SK-N-SH treated with all-trans-retinoic acid at 6 μM for 48 hours (cell line): ENCODE measurements at places on chromosomes 12 and 14.

DNA sequence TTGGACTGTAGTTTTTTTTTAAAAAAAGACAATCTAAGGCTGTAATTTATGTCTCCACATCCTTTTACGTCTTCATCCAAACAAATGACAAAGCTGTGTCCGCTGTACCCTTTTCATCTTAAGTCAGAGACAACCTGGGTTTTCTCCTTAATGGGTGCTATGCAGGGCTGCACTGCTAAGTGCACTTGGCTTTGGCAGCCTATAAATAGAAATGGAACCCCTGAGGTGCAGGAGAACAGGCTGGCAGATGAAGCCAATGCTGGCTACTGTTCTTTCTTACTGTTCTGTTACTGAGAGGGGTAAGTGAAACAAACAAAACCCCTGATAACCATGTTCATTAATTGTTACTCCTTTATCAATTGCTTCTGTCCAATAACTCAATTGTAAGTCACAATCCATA is 47.1 kb upstream of the KICS2 start:
- ATAC-seq: no peak

DNA sequence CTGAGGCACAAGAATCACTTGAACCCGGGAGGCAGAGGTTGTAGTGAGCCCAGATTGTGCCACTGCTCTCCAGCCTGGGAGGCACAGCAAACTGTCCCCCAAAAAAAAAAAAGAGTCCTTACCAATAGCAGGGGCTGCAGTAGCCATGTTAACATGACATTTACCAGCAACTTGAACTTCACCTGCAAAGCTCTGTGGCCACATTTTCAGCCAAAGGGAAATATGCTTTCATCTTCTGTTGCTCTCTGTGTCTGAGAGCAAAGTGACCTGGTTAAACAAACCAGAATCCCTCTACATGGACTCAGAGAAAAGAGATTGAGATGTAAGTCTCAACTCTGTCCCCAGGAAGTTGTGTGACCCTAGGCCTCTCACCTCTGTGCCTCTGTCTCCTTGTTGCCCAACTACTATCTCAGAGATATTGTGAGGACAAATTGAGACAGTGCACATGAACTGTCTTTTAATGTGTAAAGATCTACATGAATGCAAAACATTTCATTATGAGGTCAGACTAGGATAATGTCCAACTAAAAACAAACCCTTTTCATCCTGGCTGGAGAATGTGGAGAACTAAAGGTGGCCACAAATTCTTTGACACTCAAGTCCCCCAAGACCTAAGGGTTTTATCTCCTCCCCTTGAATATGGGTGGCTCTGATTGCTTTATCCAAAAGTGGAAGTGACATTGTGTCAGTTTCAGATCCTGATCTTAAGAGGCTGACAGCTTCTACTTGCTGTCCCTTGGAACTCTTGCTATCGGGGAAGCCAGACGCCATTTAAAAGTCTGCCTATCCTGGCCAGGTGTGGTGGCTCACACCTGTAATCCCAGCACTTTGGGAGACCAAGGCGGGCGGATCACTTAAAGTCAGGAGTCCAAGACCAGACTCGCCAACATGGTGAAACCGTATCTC is 24.7 kb upstream of the P2RX4 start:
- ATAC-seq: no peak

- ATAC-seq: peak; percentile 80
Measured at GRCh38 chr12:121765573-121765972, 27.9 kb downstream of the RHOF start.

DNA sequence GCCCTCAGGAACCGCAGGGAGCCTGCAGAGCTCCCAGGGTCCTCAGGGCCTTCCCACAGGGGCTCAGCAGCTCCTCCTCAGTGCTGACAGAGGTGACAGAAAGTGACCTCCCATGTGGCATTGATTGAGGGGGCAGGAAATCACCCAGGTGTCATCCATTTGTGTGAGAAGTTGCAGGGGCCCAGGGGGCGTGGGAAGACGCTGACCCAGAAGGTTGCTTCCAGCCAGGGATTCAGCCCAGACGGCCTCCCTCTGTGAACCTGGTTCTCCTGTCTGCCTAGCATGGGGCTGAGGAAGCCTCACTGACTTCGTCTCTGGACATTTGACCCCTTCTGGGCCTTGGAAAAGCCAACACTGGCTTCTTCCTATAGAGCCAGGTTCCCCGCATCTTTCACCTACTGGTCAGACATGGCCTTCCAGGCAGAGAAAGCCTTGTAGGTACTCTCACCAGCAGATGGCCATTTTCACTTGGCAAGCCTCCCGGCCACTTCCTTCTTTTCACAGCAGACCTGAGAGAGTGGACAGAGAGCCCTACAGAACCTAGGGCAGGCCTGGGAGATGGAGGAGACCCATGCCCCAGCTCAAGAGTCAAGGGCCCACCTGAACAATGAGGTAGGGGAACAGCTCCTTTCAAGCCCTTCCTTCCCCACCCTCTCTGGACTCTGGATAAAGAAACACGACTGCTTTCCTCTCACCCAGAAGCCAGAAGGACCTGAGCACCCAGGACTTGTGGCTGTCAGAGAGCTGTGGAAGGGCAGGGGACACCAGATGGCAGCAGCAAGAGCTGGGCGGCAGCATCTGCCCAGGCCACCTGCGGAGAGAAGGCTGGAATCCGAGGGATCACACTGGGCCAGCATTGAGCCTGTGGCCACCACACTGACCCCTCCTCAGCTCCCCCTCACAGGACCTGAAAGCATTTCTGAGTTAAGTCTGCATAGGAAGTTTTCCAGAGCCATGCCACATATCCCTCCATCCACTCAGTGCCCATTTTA is 377.8 kb downstream of the DPF3 start:
- ATAC-seq: peak; percentile 50

DNA sequence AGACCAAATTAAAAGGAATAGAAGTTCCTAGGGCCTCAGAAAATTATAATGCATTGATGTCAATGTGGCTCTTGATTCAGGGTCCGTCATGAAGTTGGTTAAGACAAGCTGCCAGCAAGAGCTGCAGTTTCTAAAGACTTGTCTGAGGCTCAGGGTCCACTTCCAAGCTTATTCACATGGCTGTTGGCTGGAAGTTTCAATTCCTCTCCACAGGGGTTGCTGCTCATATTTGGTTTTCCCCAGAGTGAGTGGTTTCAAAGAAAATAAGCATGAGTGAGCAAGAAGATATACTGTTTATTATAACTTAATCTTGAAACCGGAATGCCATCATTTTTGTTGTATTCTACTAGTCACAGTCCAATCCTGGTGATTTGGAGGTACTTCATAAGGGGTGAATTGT is 1247.4 kb downstream of the LRFN5 start:
- ATAC-seq: no peak

GRCh38 chr12:119692410-119692809 is 24.5 kb downstream of the PRKAB1 start:
- ATAC-seq: peak; percentile 70

DNA sequence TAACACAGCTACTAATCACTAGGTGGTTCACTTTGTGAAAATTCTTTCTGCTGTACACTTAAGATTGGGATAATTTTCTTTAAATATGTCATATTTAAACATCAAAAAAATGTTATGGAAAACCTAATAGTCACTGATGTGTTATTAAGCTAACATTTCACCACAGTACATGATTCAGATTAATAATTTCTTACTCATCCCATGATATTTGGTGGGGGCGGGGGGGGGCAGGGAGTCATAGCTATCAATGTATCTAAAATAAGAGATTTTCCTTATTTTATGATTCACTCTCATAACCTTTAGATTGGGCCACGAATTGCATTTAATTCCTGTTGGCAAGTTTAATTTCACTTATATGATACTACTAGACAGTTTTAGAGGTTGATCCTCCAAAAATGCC is 88.8 kb downstream of the KCNH5 start:
- no peak for ATAC-seq

GRCh38 chr14:59262717-59263454 is 74.4 kb downstream of the DAAM1 start:
- 0 out of 3 replicates have a peak, but pooled peaks have one; percentile 44 for ATAC-seq

- ATAC-seq: peak; percentile 80
Measured at GRCh38 chr12:2341871-2342270, 289.1 kb downstream of the CACNA1C start.

DNA sequence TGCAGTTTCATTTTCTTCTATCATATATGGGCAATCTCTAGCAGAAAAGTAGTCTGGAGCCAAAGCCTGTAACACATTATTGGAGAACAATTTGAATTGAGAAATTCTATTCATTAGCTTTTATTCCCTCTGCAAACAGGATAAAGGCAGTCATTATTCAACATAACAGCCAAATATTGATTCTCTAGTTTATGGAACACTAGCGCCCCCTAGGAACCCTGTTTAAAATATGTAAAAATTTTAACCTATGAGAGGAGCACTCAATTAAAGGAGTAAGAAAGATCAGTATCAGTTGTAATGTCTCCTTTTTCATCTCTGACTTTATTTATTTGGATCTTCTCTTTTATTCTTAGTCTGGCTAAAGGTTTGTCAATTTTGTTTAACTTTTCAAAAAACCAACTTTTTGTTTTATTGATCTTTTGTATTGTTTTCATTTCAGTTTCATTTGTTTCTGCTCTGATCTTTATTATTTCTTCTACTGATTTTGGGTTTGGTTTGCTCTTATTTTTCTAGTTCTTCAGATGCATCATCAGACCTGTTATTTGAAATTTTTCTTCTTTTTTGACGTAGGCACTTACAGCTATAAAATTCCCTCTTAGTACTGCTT is 4.8 kb upstream of the LMNTD1 start:
- ATAC-seq: peak; percentile 61; the same call in 2 of the 3 replicates

DNA sequence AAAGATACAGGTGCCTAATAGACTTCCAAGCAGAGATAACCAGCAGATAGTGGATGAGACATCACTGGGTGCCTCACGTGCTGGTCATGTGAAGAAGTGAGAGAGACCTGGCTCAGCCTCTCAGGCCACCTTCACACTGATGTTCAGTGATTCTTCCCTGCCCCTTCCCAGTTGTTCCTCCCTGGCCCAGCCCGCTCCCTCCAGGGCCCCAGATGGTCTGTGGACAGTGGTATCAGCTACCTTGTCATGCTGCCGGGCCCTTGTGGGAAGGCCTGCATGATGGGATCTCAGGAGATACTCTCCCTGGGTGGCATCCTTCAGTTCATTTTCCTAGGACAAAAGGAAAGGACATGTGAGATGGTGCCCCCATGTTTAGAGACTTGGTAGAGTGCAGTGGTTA is 179.9 kb downstream of the PIWIL1 start:
- no peak for ATAC-seq

DNA sequence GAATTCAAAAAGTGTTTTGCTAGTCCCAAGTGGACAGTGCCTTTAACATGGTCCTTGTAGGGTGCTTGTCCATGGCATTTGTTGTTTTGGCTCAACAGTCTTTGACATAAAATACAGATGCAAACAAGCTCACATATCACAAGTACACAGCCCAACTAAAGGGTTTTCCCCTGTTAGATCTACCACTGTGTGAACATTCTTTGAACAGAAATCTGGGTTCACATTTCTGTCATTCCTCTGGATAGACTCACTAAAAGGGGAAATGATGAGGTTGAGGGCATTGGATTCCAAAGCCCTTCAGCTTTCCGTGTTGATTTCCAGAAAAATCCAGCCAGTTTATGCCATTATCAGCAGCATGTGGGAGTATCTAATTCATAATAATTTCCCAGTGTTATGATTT is 54.1 kb downstream of the EP400 start:
- ATAC-seq: peak; percentile 94
